ENCODE measurements at places on chromosomes 1 and 21. TPM values are rescaled to one million over a fixed set of nuclear protein-coding genes. Genes with fewer than 3 reads are reported as not detected.

The DCDC2B gene
- not detected for total RNA-seq

The FLAD1 gene
- total RNA-seq: 22.8 TPM

DNA sequence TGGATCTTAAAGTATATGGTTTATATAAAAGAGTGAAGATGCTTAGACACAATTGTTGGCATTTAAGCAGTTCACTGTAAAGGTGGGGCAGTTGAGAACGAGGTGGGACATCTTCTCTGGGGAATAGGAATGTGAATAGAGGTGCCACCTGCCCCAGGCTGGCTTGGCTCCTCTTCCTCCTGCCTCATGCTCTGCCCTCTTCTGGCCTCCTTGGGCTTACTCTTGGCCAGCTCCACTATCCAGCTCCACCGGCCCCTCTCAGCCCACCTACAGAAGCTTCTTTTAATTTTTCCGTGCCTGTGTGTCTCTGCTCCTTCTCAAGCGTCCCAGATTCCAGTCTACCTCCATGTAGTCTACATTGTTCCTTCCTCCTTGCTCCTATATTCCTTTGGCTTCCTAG, 122.1 kb downstream of the NUF2 start:
- DNase-seq: no peak

The FAM72B gene
- total RNA-seq: 0.16 TPM

GRCh38 chr1:34645109-34645688, 109.6 kb upstream of the GJB5 start:
- DNase-seq: no peak

DNA sequence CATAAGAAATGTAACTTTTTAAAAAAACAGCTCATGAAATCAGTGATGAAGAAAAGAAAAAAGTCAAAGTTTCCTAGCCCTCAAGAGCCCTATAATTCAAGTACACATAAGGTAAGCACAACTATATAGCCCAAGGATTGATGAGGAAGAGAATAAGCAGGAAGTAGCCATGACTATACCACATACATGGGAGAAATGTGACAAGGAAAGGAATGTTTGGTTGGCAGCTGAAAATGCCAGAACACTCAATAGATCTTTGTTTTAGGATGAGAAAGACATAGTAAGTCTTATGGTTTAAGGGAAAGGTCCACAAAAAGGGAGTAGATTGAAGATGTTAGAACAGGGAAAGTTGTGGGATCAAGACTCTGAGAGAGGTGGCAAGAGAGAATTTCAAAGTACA, 5.7 kb downstream of the DOCK7 start:
- DNase-seq: no peak

The CRNN gene
- total RNA-seq: not detected

The RXFP4 gene
- not detected for total RNA-seq

GRCh38 chr21:35084869-35085268, 35.8 kb upstream of the RUNX1 start:
- DNase-seq: no peak

The GFI1 gene
- 0.41 TPM for total RNA-seq

- no peak for DNase-seq
Measured at GRCh38 chr1:93740601-93741031, 59.0 kb upstream of the BCAR3 start.

DNA sequence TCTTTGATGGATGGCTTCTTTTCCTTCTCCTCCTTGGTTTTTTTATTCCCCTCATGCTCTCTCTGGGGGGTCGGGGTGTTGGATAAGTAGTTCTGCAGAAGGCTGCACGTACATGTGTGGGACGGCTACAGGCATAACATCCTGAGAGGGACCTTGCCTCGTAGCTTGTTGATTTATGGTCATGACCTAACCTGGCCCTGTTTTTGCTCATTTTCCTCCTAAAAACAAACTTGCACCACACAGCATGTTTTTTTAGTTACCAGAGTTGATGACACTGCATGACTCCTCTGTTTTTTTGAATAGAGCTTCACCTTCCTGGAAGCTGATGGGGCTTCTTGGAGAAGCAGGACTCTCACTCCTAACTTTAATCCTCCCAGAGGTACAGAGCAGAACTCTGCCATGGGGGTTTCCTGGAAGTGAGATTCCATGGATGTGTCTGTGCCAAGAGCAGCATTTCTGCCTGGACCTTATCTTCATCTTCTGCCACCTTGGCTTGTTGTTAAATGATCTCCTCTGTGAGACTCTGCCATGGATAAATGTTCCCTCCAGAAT, 114.7 kb downstream of the PAPPA2 start:
- no peak for DNase-seq

- DNase-seq: no peak
Measured at GRCh38 chr1:78492386-78492950, 1.7 kb downstream of the PTGFR start.

The FCRL4 gene
- total RNA-seq: not detected

The S100A7 gene
- not detected for total RNA-seq

DNA sequence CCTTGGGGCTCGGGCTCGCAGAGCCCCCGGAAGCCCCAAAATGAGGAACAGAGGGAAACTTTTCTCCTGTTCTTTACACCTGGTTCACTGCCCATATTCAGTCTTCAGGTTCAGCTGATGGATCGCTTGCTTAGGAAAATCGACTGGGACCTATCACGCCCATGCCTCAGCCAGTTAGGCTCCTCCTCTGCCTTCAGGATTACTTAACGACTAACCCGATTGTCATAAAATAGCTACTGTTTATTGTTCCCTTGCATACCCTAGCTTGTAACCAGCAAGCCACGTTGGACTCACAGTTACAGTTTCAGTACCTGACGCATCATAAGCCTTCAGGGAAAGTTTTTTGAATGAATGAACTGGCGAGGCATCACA, 692 bp downstream of the TARDBP start:
- no peak for DNase-seq

GRCh38 chr1:181021811-181022434, 747 bp downstream of the STX6 start:
- DNase-seq: peak; percentile 82

The CNR2 gene
- total RNA-seq: not detected

The XCL1 gene
- not detected for total RNA-seq

The KRTAP11-1 gene
- not detected for total RNA-seq

The MROH7 gene
- 20.0 TPM for total RNA-seq

GRCh38 chr1:162136760-162137159, 67.3 kb downstream of the NOS1AP start:
- DNase-seq: no peak

DNA sequence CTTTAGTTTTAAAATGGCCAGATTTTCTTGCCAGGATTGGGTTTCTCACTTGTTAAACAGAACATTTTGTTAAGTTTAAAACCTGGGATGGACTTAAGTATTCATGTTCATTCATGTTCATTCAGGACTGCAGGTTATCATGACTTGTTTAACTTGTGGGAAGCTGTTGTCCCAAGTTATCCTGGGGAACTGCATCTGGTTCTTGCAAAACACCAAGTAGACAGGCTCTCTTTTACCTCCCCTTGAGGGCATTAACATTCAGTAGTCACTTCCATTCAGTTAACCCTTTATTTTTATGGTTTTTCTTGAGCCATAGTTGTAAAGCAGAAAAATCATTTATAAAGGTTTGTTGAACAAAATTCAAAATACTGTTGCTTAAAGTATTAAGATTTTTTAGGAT, 8.1 kb downstream of the SOD1 start:
- no peak for DNase-seq

- no peak for DNase-seq
Measured at GRCh38 chr1:193185211-193185610, 1.2 kb downstream of the B3GALT2 start.

- no peak for DNase-seq
Measured at GRCh38 chr1:230270559-230271281, 155.4 kb downstream of the PGBD5 start.

The A3GALT2 gene
- not detected for total RNA-seq

DNA sequence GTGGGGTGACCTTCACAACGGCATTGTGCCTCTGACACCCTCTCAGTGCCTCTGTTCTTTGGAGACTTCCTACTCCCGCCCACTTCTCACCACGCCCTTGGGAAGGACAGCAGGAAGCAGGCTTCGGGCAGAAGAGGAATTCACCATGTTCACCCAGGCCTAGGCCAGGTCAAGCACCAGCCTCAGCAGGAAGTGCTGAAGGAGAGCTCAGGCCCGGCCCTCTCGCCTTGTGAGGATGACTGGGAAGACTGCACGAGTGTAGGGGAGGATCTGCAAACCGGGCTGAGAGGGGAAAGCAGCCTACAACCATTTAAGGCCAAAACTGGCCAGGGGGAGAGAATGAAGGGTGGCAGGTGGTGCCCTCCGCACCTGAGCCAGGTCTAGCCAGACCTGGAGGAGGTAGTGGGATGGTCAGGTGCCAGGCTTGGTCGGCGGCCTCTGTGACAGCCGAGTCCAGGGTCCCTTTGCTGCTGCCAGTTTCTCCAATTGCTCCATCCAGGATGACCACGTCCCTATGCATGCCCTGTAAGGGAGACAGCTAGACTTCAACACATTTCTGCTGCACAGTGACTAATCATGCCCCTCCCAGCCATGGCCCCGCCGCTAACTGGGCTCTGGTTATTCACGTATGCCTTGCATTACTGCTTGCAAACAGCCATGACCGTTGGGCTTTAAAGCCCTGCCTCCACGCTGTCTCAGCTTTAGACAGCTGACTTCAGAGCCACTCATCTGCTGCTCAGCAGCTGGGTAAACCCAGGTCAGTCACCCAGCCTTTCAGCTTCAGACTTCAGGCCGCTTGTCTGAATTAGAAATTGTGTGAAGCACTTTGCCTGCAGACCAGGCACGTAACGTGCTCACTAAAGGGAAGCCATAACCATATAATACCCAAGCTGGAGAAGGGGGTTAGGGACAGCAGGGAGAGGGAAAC, 8.9 kb downstream of the MRTO4 start:
- no peak for DNase-seq

The SPRR2G gene
- total RNA-seq: not detected

DNA sequence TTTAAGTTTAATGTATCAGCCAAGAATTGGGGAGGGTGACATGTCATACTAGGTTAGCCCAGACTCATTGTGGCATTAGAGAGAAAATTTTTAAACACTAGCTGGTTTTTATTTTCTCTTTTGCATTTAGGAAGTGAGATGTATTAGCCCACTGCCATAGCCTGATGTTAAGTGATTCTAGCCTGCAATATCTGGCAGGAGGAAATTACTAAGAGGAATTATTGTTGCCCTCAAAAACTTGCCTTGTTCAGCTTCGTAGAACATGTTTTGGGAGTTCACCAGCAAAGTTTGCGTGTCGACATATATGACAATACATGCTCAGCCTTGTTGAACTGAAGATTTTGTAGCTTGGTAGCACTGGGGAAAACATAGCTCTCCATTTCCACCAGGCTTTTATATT, 12.5 kb downstream of the ADAM30 start:
- no peak for DNase-seq

- no peak for DNase-seq
Measured at GRCh38 chr1:54252371-54252936, 52.5 kb downstream of the MRPL37 start.

- DNase-seq: no peak
Measured at GRCh38 chr1:15489052-15489736, 13.3 kb downstream of the CELA2B start.

The E2F2 gene
- total RNA-seq: not detected

The NR5A2 gene
- 1.4 TPM for total RNA-seq

- no peak for DNase-seq
Measured at GRCh38 chr1:205004351-205004750, 38.7 kb upstream of the CNTN2 start.

DNA sequence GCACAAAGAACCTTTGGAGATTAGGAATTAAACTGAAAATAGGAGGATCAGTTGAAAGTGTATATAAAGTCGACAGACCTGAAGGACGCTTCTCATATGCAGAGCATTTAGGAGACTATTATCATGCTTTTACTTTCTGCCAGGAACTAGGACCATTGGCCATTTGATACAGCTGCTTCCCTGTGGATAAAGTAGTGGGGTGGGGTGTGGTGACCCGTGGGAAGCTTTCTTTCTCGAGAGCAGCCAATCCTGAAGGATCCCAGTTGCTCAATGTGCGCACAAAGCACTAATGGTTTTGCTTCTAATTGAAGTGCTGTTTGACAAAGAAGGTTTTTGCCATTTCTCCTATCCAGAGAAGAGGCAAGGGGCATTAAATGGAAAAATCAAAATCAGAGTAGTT, 14.9 kb upstream of the CD55 start:
- no peak for DNase-seq

The RBP7 gene
- total RNA-seq: 11.4 TPM

The MMEL1 gene
- 0.66 TPM for total RNA-seq

GRCh38 chr1:204288021-204288588, 71.6 kb downstream of the PLEKHA6 start:
- peak; percentile 87 for DNase-seq

The NGF gene
- 5.6 TPM for total RNA-seq

The TTLL10 gene
- total RNA-seq: not detected

Measured in sigmoid colon (tissue), 7 donors.